ENCODE measurements at places on chromosomes 5 and 9.

DNA sequence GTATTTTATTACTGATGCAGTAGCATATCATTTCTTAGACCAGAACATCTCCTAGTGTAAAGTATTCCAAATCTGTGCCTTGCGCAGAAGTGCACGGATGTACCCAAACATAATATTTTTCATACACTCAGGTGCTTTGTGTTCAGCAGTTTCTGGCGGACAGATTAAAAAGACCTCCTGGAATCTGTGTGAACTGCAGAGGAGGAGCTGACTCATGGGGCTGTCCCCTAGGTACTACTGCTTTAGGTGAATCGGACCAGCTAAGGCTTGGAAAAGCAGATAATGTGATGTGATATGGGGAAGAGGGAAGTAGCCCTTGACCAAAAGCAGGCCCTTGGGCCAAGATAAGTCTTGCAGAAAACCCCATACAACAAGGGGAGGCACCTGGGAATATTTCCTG lies 310.1 kb downstream of the PLK2 start:
- DNase-seq, result no peak

DNA sequence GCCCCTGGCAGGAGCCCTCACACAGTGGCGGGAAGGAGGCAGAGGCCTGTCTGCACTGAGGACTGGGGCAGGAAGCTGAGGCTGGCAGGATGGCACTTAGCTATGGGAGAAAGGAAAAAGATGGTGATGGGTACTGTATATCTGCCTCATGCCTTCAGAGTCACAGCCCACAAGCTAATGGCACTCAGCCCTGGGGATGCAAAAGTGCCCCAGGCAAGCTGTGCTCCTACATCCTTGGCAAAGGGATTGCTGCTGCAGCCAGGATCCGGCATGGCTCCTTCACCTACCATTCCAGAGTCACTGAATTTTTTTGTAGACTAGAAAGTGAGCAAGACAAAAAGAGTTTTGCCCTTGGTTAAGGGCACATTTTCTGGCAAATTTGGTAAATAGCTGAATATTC lies 8.7 kb downstream of the ACSL6 start:
- DNase-seq, result no peak

GRCh38 chr5:171989276-171989675 lies 17.2 kb downstream of the FBXW11 start:
- DNase-seq, result no peak

- DNase-seq, result no peak
These were observed 200.1 kb upstream of the DAB2 start for GRCh38 chr5:39624890-39625289.

DNA sequence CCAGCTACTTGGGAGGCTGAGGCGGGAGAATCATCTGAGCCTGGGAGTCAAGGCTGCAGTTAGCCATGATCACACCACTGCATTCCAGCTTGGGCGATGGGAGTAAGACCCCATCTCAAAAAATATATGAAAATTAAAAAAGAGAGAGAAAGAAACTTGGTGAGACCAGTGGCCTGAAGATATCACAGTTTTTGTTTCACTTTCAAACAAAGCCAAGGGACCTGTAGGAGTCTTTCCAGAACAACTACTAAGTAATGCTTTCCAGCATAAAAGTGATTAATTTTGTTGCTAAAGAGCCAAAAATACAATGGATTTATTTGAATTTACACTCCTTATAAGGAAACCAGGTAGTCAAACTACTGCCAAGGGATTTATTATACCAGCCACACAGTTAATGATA lies 23.5 kb downstream of the GKAP1 start:
- DNase-seq, result no peak

DNA sequence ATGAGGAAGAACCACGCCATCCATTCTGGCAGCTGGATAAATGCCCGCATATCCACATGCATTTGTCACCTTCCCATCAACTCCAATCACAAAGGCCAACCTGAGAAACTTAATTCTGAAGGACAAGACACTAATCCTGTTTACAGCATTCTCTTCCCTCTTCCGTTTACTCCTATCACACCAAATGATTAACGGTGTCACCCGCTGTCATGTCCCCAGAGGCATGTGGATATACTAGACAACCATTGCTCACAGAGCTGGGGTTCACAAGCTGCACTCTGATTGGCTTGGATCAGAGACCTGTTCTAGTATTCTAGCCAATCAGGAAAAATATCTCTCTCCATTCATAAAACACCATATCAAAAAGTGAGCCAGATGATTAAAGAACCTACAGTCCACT lies 3.6 kb downstream of the MACROH2A1 start:
- DNase-seq, result no peak

GRCh38 chr9:114025196-114025753 lies 52.8 kb downstream of the AMBP start:
- no peak for DNase-seq

- no peak for DNase-seq
These were observed 5.3 kb downstream of the NSA2 start for GRCh38 chr5:74772359-74772758.

DNA sequence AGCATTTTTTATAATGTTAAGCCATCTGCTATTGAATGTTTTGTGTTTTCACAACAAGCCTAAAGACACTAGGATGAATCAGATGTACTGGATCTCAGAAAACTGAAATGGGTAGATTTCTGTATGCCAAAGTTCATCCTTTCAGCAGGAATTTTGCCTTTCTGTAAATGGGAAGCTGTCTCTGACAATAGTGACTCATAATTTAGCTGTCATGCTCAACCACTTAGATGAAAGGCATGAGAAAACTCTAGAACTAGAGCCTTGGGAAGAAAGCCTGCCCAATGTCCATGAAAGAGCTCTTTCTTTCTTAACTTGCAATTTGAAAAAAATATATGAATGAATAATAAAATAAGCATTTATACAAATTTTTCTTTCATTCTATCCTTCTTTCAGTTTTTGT lies 616.0 kb upstream of the EDIL3 start:
- no peak for DNase-seq

GRCh38 chr9:92506184-92506857 lies 24.0 kb upstream of the ASPN start:
- peak; percentile 71 for DNase-seq

DNA sequence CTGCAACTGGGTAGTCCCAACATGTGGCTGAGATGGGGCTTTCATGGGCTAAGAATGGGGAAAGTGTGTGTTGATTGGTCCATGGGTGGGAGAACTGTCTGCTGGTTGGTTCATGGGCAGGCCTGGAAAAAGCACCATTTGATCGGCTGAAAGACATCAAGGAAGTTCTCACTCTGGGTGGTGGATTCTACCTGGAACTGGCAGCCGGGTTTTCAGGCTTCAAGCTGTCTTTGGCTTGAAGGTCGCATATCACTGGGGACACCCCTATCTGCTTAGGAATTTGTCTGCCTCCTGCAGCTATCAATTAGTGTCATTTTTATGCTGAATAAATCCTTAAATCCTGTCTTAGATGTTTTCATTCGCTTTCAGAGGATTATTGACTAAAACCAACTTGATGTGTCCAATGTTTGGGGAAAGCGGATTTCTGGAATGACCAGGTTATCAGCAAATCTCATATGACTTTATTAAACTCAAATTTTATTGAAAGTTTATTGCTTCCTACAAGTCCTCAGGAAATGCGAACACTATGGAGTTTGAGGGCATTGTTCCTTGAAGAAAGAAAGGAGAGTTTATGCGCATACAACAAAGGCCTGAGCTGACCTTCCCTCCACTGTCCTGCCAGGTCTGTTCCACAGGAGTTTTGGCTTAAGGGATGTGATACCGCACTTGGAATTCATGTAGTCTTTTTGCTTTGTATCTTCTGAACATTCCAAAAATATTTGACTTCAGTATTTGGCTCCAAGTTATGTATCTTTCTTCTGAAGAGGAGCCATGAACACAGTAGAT lies 451.1 kb downstream of the TUSC1 start:
- no peak for DNase-seq

DNA sequence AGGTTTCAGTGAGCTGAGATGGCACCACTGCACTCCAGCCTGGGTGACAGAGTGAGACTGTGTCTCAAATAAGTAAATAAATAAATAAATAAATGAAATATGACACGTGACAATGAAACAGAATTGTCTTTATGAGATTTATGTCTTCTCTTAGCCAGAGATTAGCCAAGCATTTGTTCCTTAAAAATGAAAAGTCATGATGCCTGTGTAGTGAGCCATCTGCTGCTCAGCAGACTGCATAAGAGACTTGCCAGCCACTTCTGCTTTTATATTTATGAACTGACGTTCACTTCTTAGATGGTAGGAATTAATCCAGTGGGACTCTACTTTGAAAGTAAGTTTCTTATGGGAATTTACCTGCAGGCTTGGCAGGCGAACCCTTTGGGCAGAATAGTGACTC lies 227.4 kb downstream of the NR3C1 start:
- no peak for DNase-seq

- no peak for DNase-seq
These were observed 24.7 kb upstream of the RXRA start for GRCh38 chr9:134301387-134302129.

- no peak for DNase-seq
These were observed 7.2 kb downstream of the GPSM1 start for GRCh38 chr9:136334541-136334940.

GRCh38 chr9:91835216-91835615 lies 114.8 kb downstream of the ROR2 start:
- DNase-seq, result no peak

DNA sequence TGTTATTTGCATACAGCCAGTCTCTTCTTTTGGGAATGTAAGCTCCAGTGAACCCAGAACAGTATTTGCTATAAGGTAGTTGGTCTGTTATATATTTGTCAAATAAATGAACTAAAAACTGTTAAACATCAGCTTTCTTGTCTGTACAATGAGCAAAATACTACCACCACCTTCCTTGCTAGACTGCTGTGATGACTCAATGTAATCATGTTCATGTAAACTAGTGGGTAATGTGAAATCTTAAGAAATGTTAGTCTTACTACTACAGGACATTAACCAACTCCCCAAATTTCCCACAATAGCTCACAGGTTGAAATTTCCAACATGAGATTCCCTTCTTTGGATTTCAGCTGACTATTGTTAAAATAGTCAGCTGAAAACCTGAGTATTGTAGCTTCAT lies 176.1 kb downstream of the TRPM3 start:
- DNase-seq, result no peak

DNA sequence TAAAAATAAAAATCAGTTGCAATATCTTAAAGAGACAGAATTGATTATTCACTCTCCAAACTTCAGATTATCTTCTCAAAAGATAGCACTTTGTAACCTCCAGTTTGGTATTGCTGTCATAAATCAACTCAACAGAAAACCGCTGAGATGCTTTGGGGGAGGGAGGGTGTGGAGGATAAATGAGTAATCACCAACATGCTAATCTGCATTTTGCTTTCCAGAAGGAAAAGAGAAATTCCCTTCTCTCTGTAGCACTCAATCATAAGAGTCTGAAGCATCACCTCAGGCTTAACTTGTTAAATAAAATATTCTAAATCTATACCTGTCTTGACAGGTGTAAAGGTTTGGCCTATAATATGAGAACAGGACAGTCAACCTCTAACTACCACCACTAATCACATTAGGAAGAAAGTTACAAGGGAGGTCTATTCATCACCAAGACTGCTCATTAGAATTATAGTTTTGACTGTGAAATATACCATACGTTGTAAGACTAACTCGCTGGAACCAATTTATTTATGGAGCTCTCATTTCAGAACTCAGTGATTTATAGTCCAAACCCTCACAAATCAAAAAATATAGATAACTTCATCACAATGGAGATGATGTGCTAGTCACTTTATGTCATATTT lies 89.0 kb downstream of the PIK3R1 start:
- DNase-seq, result no peak

GRCh38 chr5:79237740-79238560 lies 2.0 kb downstream of the JMY start:
- DNase-seq, result no peak

DNA sequence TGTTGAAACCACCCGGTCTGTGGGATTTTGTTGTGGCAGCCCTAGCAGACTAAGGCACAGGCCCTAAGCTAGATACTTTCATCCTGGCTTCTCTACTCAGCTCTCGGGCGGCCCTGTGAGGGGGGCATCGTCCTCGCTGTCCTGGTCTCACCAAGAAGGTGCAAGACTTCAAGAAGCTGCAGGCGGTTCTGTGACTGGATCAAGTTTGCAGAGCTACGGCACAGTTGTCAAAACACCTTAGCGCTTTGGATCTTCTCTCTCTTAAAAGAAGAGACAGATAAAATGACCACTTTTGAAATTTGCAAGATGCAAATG lies 119.4 kb upstream of the PHYKPL start:
- DNase-seq, result no peak

DNA sequence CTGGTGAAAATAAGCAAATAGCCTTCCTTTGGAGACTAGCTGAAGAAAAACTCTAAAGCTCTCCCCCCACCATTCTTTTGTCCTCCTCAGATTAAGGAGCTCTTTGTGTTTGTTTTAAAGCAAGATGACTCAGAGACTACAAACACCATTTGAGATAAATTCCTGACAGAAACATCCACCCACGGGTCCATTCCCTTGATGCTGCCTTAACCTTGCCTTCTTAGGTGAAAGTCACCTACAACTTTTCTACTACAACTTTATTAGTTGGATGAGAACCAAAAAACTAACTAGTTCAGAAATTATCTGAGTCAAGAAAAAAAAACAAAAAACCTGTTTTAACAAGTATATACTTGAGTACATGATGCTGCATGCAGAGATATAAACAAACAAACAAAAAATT lies 831.1 kb downstream of the NR2F1-AS1 start:
- no peak for DNase-seq

- no peak for DNase-seq
These were observed 346.8 kb upstream of the NUDT12 start for GRCh38 chr5:103909391-103909790.

DNA sequence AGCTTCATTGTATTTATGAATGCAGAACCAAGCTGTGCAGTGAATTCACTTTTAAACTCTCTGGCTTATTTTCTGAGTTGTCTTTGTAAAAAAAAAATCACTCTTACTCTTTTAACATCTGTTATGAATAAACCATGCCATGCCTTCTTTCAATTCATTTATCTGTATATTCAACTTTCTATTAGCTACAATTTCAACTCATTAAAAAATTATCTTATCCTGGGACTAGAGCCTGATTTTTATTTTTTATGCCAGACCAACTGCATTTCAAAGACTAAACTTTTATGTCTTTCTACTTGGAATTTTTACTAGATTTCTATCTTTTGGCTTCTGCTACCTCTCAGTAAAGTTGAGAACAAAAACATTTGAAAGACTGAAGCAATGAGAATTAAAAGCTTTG lies 342.7 kb downstream of the DEPDC1B start:
- DNase-seq, result no peak

GRCh38 chr5:129609710-129610109 lies 138.2 kb upstream of the MINAR2 start:
- no peak for DNase-seq

Data from right atrium auricular region (tissue), 2 donors.